Body of pancreas (tissue), 4 donors: ENCODE measurements at places on chromosomes 1 and 21.

DNA sequence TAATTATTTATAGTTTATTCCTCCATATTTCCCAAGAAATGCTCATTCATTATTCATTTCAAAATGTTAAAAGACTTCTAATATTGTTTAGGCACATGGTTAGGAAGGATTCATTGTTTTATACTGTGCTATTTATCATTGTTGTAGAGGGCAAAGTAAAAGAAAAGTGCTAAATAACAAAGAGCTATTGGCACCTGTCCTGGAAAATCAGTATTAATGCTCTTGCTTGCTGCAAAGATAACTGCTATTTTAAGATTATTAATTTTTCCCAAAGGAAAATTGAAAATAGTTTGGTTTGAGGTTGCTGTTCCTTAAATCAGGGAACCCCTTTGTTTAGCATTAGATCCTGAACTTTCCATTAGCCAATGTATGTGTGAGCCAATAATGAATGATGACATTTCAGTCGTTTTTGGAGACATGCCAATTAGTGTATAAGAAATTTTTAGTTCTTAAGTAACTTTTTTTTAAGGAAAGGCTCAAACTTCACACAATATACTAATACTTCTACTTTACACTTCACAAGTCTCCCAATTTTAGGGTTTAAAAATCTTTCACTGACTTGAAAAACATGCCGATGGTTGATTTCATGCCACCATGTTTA is 39.9 kb downstream of the EPB41 start:
- H3K4me3 ChIP-seq, result no peak overlapping the region
- no peak for DNase-seq
- no peaks in the 10 kb centered on the region for H3K36me3 ChIP-seq
- H3K27me3 ChIP-seq, result no peaks in the 10 kb centered on the region
- no peak overlapping the region for H3K27ac ChIP-seq

GRCh38 chr1:204854286-204854685 is 16.4 kb upstream of the NFASC start:
- no peaks in the 10 kb centered on the region for H3K27me3 ChIP-seq
- DNase-seq, result no peak
- no peak overlapping the region for H3K27ac ChIP-seq
- H3K4me1 ChIP-seq, result no peaks in the 10 kb centered on the region
- no peaks in the 10 kb centered on the region for H3K36me3 ChIP-seq
- H3K4me3 ChIP-seq, result no peak overlapping the region

DNA sequence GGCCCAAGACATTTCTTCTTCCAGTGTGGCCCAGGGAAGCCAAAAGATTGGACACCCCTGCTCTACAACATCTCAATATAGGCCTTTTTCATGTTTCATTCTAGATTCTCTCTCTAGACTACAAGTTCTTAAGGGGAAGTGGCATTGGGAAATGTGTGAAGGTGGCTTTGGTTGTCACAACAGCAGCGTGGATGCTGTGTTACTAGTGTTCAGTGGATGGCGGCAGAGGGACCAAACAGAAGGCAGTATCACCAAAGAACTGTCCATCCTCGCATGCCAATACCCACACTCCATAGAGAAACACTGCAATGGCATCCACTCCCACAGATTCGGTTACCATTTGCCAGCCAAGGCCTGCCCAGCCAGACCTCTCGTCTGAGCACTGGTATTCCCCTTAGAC is 24.3 kb upstream of the IFNAR2 start:
- peaks cover 20% of the 10 kb centered on the region for H3K4me1 ChIP-seq
- H3K27me3 ChIP-seq, result no peaks in the 10 kb centered on the region
- DNase-seq, result no peak
- H3K27ac ChIP-seq, result no peak overlapping the region
- no peaks in the 10 kb centered on the region for H3K36me3 ChIP-seq
- H3K4me3 ChIP-seq, result no peak overlapping the region

DNA sequence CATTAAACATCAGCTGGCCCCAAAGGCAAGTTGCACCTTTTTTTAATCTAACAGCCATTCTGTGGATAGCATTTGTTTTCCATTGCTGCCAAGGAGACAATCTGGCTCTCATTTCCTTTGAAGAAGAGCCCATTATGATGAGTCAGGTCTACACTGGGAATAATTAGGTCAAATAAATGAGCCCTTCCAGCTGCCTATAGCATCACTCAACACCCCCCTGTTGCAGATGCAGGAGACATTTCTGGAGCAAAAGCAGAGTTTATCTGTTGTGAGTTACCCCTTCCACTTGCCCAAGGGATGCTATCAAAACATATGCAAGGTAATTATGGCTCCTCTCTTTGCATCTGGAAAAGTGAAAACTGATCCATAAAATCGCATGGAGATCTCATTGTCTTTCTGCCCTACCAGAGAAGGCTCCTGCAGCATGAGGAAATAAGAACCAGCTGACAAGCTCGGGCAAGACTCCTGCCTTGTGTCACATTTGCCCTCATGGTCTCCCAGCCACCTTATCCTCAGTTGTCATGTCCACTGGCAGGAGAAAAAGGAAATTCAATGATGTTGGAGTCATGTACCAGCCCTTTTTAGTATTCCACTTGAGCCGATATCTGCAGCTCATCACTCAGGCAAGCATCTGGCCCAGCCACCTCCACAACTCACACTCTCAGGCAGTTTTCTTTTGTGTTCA is 135.9 kb downstream of the SLC30A10 start:
- DNase-seq, result no peak
- no peaks in the 10 kb centered on the region for H3K4me1 ChIP-seq
- no peak overlapping the region for H3K4me3 ChIP-seq
- no peak overlapping the region for H3K27ac ChIP-seq

GRCh38 chr1:160580221-160580812 is 1.0 kb upstream of the CD84 start:
- no peaks in the 10 kb centered on the region for H3K36me3 ChIP-seq
- no peak overlapping the region for H3K27ac ChIP-seq
- no peaks in the 10 kb centered on the region for H3K4me1 ChIP-seq
- no peaks in the 10 kb centered on the region for H3K27me3 ChIP-seq

DNA sequence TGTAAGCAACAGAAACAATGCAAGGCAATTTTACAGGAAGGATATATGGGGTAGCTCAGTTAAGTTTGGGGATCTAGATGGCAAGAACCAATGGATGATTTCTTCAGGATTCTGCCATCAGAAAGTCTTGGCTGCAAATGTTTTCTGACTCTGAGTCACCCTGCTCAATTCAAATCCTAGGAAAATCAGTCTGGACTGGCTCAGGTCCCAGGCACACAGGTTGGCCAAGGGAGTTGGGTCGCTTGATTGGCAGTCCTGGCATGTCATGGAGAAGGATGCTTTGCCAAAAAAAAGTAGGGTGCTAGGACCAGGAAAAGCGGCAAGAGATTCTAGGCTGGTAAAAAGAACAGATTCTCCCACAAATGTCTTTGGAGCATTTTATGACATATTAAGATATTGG is 28.9 kb upstream of the S1PR1 start:
- no peaks in the 10 kb centered on the region for H3K27me3 ChIP-seq
- no peak overlapping the region for H3K4me3 ChIP-seq
- H3K4me1 ChIP-seq, result no peaks in the 10 kb centered on the region
